ENCODE measurements at places on chromosomes 16 and 17.
A peak's percentile ranks its signal among the peaks of the same experiment; 100 is the strongest.

- no peak for DNase-seq
These were observed 140.4 kb downstream of the ENGASE start for GRCh38 chr17:79214940-79215604.

DNA sequence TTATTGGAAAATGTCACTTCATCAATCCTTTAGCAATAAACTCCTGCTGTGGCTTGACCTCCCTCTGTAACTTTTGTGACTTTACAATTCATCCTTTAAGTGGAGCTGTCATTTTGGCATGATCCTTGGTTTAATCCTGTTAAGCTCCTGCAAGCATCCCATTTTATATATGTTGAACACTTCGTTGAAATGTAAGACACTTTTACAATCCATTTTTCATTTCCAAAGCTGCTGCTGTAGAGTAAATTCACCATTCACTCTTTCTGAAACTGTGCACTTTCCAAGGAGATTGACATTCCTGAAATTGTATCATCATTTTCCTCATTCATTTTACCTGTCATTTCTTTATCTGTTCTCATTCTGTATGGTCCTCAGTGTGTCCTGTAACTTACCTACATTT is 1003.2 kb upstream of the GOT2 start:
- DNase-seq: no peak

- no peak for DNase-seq
These were observed 399.7 kb upstream of the RBFOX1 start for GRCh38 chr16:6932871-6933385.

- peak; percentile 79 for DNase-seq
These were observed 1.9 kb downstream of the CCR10 start for GRCh38 chr17:42679492-42680330.

- no peak for DNase-seq
These were observed 19.8 kb upstream of the MARCHF10 start for GRCh38 chr17:62827746-62828485.

DNA sequence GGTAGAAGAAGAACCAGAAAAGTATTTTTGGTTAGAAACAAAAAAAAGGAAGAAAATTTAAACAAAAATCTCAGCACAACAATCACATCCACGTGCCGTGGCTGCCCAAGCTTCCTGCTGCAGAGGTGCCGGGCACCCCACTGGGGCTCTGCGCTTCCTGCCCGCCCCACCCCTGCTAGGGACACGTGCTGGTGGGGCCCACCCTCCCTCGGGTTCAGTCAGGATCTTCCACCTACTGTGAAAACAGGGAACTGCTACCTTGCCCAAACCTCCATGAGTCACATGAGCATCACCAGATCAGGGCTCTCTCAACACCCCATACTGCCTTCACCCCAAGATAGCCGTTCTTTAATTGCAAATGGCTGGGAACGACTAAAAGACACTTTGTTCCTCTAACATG is 24.4 kb upstream of the CYTH1 start:
- DNase-seq: no peak

GRCh38 chr16:81278526-81278925 is 36.2 kb upstream of the GAN start:
- no peak for DNase-seq

- no peak for DNase-seq
These were observed 103.3 kb downstream of the CA4 start for GRCh38 chr17:60253048-60253447.

GRCh38 chr16:88197481-88198456 is 185.0 kb upstream of the ZNF469 start:
- no peak for DNase-seq

DNA sequence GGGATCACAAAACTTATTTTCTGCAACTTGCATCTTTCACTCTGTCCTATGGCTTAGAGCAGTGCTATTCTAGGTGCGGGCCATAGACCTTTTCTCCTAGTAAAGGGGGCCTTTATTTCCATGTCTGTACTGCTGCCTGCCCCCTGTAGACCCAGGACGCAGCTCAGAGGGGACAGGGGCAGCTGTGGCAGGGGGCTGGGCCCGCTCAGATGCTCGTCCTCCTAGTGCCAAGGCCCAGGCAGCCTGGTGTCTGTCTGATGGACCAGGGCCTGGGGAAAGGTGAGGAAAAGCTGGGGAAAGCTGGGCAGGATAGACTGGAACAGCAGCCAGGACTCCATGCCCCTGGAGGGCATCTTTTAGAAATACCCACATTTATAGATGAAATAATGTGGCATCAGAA is 25.6 kb downstream of the VAC14 start:
- DNase-seq: no peak

DNA sequence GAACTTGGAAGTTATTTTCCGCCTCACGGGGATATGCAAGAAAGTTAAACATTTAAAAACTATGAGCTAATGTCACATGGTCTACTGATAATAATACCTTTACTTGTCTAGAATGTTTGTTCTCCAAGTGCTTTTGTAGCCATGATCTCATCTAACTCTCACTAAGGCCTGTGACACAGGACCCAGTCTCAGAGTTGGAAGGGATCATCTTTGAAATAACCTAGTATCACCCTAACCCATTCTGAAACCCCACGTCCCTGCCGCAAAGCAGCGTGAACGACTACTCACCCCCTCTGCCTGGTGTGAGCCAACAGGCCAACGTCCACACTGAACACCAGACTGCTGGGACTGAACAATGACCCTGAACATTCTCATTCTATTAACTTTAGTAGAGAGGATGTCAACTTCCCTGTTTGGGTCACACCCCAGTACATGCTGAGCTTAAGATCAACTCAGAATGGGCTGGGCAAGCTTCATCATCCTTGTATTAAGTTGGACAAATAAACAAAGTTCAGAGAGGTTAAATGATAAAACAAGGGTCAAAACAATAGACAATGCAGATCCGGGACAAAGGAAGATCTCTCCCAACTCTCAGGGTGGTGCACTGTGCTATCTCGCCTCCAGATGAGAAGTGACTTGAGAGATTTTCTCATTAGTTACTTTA is 54.8 kb upstream of the BCAR1 start:
- DNase-seq: peak; percentile 63

- DNase-seq: peak; percentile 45
These were observed 60.7 kb downstream of the OR1D5 start for GRCh38 chr17:3002538-3003295.

- DNase-seq: no peak
These were observed 127.2 kb upstream of the RCVRN start for GRCh38 chr17:10032118-10032852.

- DNase-seq: no peak
These were observed 421.5 kb downstream of the SLC39A11 start for GRCh38 chr17:72671016-72671415.
